KG1 (cell line): ENCODE measurements at places on chromosomes 5 and 9.
A peak's percentile ranks its signal among the peaks of the same experiment; 100 is the strongest.

DNA sequence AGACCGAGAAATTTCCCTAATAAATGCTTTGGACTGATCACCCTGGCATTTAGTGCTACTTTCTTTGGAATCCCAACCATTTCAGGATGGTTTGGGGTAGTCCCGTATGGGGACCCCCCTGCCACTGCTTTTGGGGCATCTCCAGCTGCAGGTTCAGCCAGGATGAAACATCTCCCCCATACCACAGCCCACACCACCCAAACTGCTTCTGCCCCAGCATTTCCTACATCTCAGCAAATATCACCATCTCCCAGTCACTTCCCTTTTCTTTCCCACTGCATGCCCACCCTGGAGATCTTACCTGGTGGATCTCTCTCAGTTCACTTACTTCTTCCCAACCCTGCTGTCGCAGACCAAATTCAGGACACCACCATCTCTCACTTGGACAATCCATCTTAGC is 4.8 kb upstream of the P4HA2 start:
- no peak for DNase-seq

DNA sequence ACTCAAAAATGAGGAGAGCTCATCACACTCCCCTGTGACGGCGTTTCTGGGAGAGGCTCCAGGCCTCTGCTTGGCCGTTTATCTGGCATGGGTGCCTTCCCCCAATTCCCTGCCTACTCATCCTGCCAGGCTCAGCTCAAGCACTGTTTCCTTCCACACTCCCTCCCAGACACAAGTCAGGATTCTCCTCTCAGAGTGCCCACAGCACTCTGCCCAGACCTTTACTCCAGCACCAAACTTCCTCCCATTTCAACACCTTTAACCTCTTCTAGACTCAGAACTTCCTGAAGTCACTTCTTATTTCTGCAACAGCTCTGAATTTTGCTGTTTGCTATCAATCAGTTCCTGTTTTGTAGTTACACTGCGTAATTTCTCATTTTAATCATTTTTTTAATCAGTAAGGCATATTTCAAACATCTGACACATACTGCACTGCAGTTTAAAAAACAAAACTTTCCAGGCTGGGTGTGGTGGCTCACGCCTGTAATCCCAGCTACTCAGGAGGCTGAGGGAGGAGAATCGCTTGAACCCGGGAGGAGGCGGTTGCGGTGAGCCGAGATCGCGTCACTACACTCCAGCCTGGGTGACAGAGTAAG is 16.0 kb downstream of the TRMO start:
- peak; percentile 54 for DNase-seq

GRCh38 chr9:130382636-130383349 is 62.0 kb upstream of the ASS1 start:
- DNase-seq: no peak

DNA sequence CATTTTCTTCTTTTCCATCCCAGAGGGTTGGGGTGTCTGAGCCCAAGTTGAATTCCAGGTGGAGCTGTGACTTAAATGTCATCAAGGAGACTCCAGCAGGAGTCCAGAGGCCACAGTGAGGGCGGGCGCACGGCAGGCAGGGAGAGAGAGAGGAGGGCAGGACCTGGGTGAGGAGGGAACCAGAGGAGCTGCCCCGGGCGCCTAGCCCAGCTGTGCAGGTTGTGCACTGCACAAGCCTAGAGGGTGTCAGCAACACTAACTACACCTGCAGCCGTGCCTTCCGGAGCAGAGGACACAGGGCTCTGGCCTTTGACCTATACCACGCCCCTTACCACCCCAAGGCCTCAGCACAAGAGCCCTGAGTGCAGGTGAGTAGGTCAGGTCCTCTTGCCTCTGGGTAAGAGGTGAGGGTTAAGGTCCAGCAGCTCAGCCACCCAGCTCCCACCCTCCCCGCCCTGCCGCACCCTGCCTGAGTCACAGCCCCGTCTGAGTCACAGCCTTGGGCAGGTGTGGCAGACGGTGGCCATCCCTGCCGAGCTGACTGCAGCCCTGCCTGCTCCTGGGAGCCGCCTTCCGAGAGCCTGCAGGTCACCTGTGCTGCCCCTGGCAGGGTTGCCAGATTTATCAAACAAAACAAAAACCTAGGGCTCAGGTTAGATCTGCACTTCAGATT is 6.4 kb upstream of the AGPAT2 start:
- no peak for DNase-seq

DNA sequence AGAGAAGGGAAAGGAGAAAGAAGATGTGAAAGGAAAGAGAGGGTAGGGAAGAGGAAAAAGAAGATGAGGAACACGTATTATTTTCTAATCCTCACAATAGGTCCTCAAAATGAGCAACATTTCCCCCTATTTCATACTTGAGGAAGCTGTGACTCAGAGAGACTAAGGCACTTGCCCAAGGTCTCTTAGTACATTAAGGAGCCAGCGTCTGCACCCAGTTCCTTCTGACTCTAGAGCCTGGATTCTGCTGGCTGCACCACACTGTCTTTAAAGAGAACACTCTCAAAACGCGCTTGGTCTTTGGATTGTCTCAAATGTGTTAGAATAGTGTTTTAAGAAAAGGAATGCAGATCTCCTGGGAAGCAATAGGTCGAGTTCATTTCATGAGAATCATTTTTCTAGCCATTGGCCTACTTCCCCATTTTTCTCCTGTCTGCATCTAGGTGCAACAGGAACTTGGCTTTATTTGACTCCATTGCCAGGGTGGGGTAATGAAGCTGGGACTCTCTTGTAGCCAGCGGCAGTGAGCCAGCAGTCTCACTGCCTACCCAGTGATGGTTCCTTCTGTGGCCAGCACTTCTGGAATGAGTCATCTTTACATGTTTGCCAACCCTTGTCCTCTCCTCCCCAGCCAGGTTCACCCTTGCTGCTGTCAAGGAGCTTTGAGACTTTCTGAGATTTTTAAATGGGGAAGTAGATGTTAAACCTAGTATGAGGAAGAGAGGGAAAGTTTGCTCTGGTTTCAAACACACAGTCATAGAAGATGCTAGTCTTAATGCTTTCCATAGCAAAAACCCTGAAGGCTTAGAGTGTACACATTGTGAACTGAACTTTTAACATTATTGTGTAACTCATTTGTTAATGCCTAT is 82.7 kb downstream of the DOCK8 start:
- peak; percentile 51 for DNase-seq

DNA sequence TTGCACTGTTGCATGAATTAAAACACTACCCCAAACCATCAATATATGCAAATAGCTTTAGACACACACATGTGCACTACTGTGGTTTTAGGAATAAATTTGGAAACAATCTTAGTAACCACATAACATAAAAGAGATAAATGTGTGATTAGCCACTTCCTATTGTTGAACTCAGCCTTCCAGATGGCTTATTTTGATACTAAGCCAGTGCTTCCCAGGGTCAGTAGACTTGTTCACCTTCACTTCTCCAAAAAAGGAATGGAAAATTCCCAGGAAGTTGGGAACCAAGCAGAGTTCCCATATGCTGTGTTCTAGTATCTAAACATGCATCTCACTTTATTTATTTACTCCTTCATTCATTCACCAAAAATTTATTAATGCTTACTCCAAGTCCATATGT is 47.8 kb downstream of the SVEP1 start:
- no peak for DNase-seq

DNA sequence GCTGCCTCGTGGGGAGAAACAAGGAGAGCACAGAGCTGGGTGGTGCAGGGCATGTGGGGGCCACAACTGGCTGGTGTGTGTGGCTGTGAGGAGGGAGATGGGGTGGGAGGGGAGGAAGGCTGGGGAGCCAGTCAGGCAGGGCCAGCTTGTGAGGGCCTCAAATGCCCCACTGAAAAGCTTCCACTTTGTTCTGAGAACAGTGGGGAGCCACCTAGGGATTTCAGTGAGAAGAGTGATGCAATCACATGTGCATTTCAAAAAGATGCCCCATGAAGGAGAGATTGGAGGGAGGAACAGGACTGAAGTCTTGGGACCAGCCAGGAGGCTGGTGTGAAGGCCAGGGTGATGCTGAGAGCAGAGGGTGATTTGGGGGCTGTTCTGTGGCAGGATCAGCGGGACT is 1.3 kb downstream of the OR13J1 start:
- DNase-seq: no peak

GRCh38 chr9:133181561-133181960 is 17.8 kb upstream of the GBGT1 start:
- no peak for DNase-seq

DNA sequence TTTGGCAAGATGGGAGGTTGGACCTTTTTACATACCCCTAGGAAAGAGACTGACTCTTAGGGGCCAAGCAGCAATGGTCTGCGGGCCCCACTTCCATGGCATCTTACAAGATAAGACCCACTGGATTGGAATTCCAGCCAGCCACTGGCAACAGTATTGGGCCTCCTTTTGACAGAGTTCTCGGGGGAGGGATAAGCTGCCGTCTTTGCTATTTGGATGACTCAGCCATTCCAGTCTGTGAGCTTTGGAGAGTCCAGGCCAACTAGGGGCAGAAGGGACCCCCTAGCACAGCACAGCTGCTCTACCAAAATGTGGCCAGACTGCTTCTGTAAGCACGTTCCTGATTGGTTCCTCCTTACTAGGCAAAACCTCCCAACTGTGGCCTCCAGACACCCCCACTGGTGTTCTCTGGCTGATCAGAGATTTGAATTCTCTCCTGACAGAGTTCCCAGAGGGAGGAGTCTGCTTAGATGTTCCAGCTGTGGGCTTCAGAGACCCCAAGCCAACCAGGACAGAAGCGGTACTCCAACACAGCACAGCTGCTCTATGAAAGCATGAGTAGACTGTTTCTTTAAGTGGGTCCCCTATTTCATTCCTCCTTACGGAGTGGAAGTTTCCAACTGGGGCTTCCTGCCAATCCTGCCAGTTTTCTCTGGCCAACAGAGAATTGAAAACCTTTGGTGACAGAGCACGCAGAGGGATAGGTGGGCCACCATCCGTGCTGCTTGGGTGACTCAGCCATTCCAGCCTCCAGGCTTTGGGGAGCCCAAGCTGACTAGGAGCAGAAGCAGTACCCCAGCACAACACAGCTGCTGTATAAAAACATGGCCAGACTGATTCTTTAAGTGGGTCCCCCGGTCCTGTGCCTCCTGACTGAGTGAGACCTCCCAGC is 672.1 kb upstream of the RIOK2 start:
- DNase-seq: no peak

DNA sequence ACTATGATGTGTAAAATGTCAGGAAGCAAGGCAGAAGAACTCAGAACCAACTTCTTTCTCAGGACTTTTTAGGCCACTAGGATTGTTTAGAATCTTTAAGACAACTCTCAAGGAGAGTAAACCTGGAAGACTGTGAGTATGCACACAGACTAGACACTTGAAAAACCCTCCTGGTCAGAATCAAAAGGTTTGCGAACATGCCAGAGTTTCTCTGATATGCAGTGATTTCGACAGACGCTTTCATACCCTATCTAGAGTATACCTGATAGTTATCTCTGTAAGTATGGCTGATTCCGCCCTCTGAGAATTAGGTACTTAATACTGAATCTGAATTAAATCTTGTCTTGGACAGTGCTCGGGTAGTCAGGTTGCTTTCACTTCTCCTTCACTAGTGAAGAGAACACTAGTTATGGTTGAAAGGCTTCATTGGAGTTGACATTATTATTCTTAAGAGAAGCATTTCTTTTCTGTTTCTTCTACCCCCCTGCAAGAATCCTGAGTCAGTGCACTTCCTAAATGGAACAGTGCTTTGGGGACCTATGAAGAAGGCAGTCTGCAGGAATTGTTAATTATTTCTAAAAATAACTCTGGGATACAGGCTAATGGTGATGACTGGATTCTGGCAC is 158.1 kb downstream of the HACD4 start:
- no peak for DNase-seq

- no peak for DNase-seq
Observed at GRCh38 chr5:125011419-125011818, 265.0 kb upstream of the ZNF608 start.

DNA sequence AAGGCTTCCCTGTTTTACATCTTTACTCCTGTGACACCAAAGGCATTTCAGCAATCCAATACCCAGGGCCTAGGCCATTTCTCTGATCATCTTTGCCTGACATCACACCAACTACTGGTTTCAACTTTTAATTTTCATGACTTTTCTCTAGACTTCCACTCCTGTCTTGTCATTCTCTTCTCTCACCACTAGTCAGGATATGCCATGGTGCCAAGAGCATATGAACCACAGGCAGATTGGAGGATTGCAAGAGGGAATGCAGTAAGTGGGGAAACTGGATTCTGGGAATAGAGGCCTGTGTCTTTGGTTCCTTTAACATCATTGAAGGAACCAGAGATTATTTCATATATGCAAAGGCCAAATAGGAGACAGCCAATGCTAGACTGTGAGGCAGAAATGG is 69.3 kb downstream of the ANKRD31 start:
- no peak for DNase-seq

GRCh38 chr9:86636519-86636918 is 282.3 kb upstream of the TUT7 start:
- no peak for DNase-seq

DNA sequence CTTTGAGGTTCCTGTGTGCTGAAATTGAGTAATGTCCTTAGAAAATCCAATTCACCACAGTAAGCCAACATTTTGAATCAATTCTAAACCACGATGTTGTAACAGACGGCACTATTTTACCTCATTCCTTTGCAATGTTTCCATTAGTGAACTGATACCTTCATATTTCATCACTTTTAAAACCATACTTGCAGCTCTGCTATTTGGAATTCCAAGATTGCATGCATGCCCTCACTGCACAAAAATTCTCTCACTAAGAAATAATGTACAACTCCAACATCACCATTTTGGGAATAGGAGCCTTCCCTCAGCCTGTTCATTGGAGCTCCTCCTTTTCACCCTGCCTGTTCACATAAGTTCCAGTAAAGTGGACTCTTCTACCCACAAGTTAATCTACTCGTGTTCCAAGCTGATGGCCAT is 74.8 kb upstream of the TGFBR1 start:
- no peak for DNase-seq

DNA sequence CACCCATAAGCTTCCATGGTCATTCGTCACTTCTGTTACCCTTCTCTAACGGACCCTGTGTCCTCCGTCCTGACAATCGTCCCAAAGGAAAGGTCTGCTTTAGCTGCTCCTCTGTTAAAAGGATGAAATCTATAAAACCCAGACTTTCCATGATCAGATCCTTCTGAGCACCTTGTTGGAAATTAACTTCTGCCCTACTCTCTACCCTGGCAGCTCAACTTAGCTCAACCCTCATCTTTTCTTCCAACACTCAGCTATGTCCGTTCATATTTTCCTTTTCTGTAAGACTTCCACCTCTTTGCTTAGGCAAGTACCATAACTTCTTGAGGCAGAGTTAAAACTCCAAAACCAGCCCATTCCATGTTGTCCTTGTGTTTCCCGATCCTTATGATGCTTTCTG is 205.4 kb downstream of the SPATA31A6 start:
- no peak for DNase-seq

- DNase-seq: peak; percentile 72
Observed at GRCh38 chr5:119070578-119070827, 384 bp upstream of the DMXL1 start.

- DNase-seq: no peak
Observed at GRCh38 chr9:6782981-6783380, 25.2 kb downstream of the KDM4C start.
